Fibroblast of pulmonary artery (primary cell): ENCODE measurements at places on chromosomes 4 and X.

DNA sequence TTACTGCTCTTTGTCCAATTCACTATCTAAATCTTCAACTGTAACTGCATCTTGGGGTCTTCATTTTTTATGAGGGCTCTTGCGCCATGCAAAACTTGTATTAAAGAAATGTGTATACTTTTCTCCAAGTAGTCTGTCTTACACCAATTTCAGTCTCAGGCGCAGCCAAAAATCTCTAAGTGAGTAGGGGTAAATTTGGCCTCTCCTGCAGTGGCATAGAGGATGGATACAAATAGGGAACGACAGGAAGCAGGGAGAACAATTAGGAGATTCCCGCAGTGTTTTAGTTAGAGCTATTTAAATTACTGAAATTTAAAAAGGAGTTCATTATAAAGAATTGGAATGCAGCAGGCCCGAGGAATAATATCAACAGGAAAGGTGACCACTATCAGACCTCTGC is 30.2 kb downstream of the DMP1 start:
- no peak for DNase-seq

DNA sequence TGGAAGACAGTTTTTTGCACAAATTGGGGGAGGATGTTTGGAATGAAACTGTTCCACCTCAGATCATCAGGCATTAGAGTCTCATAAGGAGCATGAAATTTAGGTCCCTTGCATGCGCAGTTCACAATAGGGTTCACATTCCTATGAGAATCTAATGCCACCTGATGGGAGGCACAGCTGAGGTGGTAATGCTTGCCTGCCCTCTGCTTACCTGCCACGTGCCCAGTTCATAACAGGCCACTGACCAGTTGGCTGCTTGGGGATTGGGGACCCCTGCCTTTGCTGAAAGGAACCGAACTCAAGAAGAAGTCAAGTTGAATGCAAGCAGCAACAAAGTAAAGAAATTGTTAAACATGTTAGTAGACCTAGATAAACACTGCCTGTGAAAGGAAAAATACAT is 4.6 kb upstream of the HSPA4L start:
- DNase-seq = no peak

- DNase-seq = no peak
Measured at GRCh38 chrX:11995146-11995545, 143.1 kb upstream of the FRMPD4 start.

DNA sequence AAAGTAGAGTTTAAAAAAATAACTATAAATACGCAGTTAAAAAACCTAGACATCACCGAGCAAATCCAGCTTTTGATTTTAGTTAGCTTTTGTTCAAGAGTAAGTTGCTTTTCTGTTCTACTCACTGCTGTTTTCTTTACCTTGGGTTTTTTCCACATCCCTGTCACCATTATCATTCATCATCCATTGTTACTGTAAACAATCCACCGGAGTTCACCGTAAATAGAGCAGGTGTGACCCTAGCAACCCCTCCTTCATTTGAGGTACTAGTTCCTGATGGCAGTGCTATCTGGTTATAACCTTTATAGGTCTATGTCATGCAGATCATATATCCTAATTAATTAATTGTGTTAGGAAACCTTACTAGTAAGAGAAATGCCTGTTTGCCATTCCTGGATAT is 43.0 kb upstream of the TEX13D start:
- DNase-seq = no peak

DNA sequence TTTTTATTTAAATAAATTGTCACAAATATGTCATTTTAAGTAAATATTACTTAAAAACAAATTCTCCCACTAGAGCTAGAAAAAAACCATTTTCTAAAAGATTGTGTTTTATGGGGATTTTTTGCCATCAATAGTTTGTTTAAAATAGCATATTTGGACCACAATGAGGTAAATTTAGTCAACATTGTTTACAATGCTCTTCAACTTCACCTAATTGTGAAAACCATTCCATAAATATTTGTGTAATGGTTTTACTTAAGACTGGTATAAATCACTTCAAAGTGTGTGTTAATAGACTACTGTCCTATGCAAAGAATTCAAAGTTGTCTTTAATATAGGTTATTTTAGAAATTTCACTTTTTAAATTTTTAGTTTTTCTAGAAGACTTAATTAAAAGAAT is 1004.2 kb downstream of the PCDH18 start:
- DNase-seq = no peak

DNA sequence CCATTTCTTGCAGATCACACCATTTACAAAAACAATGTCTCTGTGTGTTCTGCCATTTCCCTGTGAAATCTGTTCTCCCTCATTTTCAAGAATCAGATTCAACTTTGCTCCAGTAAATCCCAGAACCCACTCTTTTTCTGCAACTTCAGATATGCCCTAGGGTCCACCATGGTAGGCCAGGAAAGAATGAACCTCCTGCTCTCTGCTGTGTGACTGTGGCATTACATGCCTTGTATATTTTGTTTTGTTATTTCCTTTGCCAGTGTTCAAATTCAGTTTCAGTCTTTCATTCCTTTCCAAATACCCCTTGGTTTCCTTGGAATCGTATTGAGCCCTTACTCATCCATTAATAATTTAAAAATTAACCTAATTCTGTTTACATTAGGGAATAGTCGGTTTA is 290.2 kb upstream of the VCX start:
- no peak for DNase-seq

GRCh38 chr4:17595471-17596005 is 18.5 kb downstream of the LAP3 start:
- no peak for DNase-seq

GRCh38 chr4:149031399-149031798 is 589.2 kb upstream of the NR3C2 start:
- DNase-seq = peak; percentile 10

- no peak for DNase-seq
Measured at GRCh38 chr4:152422817-152423320, 113.0 kb downstream of the FBXW7 start.

DNA sequence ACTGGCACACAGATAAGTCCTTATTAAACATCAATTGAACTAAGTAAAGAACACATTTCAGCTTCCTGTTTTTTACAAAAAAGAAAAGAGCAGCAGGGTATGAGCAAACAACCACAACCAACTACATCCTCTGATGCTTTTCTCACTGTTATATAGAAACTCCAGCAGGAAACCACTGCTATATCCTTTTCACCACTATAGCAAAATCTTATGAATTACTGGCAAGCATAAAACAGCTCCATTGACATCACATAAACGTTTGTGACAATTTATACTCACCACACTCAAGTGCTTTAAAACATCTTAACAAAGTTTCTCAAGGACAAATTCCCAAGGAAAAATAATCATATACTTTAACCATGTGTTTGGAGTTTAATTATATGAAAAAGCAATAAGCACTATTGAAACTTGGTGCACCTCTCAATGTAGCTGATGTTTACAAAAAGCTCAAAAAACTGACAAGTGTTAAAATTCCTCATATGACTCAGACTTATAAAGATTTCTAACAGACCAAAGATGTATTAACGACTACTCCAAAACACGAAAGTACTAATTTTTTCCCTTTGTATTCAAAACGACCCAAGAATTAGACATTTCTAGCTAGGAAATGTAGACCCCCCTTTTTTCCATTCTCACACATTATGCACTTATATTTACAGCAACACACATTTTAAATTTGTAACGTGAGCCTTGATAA is 12.9 kb downstream of the GPRIN3 start:
- DNase-seq = no peak

DNA sequence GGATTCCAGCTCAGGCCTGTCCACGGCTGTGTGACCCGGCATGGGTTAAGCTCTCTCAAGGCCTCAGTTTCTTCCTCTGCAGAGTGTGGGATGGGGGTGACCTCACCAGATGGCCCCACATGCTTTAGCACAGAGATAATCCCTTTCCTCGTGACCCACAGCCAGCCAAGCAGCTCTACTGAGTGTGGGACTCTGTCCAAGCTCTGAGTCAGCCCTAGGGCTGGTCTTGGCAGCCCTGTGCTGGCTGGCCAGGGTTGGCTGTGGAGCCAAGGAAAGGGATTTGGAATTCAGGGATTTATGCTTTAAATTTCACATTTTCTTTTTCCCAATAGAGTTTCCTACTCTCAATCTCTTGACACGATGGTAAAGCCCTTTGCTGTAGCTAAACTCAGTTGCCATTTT is 19.7 kb upstream of the SPON2 start:
- peak; percentile 97 for DNase-seq

GRCh38 chrX:8075636-8076035 is 95.4 kb downstream of the VCX2 start:
- DNase-seq = no peak

GRCh38 chrX:66030505-66031317 is 9.2 kb downstream of the VSIG4 start:
- peak; percentile 41 for DNase-seq

DNA sequence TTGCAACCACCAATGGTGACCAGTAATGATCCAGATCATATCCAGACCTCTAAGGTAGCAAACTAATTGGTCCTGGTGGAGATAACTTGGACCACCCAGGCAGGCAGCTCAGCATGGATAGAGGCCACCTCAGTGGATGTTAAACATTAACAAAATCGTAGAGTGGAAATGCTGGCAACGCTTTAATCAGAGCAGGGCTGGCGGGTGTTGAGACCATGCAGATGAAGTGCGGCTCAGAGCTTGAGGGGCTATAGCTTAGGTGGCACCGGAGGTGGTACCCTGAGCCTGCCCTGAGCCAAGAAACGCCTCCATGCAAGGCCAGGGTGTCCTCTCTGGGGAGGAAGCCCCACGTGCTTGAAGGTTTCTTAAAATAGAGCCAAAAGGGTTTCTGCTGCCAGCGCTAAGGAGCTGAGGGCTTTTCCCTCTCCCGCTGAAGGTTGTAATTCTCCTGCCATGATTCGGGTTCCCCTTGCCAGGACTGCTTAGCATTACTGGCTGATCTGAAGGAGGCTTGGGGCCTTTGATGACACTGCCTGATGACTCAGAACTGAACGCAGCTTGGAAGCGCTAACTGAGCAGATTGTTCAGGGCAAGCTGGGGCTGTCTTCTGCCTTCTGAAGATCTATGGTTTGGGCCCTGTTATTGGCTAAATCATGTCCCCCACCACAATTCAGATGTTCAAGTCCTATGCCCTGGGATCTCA is 177.8 kb upstream of the ATP6AP2 start:
- DNase-seq = peak; percentile 30

DNA sequence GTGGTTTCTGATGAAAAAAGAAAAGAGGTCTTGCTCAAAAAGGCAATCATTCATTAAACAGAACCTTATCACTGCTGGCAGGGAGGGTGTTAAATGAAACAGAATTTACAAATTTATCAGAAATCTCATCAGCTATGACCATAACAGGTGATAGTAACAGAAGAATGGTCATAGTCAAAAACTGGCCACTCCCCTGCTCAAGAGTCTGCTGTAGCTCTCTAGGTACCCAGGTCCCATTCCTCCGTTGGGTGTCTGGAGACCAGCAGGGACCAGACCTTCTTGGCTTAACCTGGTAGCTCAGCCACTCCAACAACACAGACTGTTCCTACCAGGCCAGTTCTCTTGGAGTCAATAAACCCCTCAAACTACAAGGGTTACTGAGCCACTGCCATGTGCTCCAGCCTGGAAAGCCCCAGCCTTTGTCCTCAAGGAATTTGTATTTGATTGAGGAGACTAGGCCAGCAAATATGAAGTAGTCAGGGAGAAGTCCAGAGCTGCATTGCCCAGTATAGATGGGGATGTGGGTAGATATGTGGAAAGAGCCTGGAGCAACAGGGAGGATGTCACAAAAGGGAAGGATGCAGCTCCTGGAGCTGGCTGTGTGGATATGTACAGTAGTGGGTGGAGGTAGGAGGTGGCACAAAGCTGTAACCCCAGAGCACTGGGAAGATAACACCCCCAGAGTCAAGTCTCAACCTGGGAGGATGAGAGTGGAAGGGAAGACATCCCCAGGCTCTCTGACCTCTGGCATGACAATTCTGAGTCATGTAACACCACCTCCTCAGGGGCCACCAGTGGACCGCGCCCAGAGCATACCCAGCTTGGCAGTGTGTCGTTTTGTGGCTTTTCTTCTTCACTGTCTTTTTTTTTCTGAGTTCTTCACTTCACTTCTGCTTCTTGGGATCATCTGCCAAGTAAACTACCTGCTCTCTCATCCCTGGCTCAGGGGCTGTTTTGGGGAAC is 21.9 kb downstream of the RASL11B start:
- no peak for DNase-seq

DNA sequence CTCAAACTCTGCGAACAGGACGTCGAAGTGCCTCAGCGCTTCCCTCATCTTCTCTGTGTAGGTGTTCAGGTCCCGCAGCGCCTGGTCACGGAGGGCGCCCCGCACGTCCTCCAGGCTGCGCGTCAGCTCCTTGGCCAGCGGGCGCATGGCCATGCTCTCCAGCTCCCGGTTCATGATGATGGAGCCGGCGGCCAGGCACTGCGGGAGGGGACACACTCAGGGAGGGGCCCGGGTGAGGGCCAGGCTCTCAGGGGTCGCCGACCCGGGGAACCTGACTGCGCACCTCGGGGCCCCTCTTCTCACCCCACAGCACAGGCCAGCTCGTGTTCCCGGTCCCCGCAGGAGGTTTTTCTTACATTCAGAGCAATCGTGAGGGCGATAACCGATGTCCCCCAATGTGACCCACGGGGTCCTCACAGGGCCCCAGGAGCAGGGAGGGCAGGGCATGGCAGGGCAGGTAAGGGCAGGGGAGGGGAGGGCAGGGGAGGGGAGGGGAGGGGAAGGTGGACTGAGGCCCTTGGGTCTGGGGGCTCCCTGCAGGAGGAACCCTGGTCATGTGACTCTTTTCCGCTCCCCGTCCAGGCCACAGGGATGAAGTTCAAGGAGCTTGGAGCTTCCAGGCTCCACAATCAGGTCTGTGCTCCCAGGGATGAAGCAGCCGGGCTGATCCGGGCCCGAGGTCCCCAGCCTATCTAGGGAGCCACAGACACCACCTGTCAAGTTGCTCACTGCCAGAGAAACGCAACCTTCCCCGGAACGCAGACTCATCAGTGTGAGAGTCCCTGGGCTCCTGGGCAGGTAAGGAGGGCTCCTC is 77.8 kb upstream of the MXD4 start:
- DNase-seq = no peak

DNA sequence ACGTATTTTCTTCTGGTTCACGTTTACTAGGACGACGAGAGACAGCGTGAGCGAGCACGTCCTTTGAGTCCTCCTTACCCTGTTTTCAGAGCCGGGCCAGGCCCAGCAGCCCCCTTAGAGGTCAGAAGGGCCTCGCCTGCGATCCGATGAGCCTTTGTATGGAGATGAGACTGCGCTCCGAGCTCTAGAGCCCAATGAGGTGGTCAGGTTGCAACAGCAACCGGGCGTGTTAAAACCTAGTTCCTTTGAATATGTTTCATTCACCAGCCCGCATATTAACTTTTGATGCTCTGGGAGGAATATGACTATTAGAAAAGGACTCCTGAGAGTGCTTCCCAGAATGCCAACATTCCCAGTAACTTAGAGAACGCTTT is 55.6 kb upstream of the TADA2B start:
- DNase-seq = peak; percentile 31

GRCh38 chr4:183349673-183350072 is 27.4 kb upstream of the CLDN24 start:
- no peak for DNase-seq

- no peak for DNase-seq
Measured at GRCh38 chrX:18668071-18668835, 3.7 kb downstream of the RS1 start.

- DNase-seq = no peak
Measured at GRCh38 chr4:117588771-117589170, 445.5 kb upstream of the NDST3 start.

GRCh38 chr4:185394568-185395237 is 1.0 kb downstream of the LRP2BP start:
- DNase-seq = no peak

GRCh38 chrX:68684291-68684918 is 36.9 kb downstream of the STARD8 start:
- DNase-seq = peak; percentile 48

- DNase-seq = no peak
Measured at GRCh38 chr4:111501946-111502345, 643.3 kb upstream of the FAM241A start.

GRCh38 chr4:89162496-89162895 is 51.2 kb downstream of the TIGD2 start:
- no peak for DNase-seq
